Central memory CD4-positive, alpha-beta T cell (primary cell): ENCODE measurements at places on chromosomes 5 and 9.

DNA sequence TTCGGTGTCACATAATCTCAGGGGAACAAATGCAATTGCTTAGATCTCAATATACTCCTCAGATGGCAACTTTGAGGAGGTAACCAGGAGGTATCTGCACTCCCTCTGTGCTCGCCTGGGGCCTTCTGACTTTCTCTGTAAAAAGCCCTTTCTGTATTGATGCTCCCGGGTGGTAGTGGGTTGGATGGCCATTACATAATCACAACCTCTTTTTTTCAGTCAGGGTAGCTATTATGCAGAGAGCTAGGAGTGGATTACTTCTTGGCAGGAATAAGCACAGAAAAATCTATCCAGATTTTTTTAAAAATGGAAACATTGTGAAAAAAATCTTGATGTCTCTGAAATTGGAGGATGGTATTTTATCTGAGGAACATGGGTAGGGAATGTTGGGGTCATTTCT, 116.6 kb downstream of the SH3GL2 start:
- DNase-seq: no peak

DNA sequence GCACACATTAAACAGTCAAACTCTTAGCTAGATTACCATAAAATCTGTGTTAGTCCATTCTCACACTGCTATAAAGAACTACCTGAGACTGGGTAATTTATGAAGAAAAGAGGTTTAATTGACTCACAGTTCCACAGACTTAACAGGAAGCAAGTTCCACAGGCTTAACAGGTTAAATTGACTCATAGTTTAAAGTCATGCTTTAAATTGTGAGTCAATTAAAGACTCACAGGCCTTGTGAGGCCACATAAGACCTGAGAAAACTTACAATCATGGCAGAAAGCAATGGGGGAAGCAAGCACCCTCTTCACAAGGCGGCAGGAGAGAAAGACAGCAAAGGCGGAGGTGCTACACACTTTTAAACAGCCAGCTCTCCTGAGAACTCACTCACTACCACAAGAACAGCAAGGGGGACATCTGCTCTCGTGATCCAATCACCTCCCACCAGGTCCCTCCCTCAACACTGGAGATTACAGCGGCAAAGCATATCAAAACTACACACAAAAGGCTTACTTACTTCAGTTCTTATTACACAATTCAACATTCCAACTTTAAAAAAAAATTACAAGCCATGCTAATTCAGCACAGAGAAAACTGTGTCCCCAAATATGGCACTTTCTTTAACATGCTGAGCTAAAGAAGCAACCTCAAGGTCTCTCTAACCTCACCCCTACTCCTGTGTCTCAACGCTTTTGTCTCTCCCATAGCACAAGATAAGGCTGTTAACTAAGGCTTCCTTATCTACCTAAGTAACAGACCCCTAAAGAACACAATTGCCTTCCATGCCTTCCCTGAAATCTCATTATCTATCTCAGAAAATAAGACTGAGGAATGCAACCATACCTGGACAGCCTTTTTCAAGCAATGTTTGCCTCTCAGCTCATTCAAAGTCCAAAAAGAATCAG, 805.1 kb downstream of the NR2F1-AS1 start:
- no peak for DNase-seq

DNA sequence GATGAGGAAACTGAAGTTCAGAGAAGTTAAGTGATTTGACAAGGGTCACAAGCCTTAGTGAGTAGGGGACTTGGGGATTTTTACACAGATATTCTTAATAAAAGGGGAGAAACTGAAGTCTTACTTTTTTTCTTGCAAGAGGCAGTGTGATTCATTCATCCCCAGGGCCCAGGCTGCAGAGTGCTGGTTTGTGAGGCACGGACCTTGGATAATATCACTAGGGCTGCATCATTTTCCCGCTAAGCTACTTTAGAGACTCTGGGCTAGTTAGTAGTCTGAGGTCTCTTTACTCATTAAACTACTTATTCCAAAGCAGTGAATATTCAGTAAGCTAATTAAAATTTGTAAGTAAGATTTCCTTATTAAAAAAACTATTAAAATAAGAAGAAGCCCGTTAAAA, 195.0 kb downstream of the PBX3 start:
- no peak for DNase-seq

DNA sequence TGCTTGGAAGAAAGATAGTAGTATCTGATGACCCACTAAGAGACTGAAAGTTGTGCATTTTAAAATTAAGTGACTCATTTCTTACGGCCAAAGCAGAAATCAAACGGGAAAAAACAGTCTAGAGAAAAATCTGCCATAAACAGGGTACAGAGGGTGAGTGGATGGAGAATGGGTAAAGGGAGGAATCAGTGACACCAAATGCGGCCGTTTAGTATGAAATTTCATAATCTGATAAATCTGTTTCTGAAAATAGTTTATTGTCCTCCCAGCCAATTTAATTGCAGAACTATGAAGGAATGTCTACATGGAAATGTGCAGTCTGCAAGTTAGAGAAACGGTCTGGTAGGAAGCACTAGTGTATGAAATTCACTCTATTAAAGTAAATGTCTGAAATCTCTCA, 39.5 kb downstream of the ADAMTS12 start:
- no peak for DNase-seq

DNA sequence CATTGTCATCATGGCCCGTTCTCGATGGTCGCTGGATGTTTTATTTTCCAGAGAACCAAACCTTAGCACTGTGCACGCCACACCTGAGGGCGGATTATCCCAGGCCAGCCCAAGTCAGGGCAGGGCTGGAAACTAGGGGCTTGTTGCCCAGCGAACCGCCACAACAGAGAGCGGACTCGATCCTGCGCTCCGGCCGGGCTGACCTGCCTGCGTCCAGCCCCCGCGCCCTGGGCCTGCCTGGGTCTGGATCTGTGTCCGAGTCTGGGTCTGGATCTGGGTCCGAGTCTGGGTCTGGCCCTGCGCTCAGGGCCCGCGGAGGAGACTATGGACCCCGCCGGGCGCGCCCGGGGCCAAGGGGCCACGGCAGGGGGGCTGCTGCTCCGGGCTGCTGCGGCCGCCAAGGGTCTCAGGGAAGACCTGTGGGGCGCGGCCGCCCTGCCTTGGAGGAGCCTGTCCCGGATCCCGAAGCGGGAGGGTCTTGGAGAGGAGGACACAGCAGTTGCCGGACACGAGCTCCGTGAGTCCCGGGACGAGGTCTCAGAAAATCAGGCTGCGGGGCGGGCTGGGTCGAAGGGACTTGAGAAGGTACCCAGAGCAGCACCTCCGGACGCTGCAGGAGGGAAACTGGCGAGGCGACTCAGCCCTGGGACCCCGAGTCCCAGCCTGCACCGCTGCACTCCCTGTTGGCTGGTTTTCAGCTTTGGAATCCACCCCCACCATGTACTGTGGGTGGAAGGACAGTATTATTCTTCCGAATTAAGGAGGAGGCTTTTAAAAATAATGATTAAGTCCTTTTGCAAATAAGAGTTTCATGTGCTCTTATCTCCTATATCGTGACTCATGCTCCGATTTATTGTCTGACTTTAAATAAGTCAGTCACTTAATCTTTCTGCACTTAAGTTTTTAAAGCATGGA, at the start of gene ANKDD1B:
TSS of gene ANKDD1B (plus strand) at position 143 of the 915 bp plus-strand sequence. CDS start at position 325, 182 bp downstream.
- no peak for DNase-seq

DNA sequence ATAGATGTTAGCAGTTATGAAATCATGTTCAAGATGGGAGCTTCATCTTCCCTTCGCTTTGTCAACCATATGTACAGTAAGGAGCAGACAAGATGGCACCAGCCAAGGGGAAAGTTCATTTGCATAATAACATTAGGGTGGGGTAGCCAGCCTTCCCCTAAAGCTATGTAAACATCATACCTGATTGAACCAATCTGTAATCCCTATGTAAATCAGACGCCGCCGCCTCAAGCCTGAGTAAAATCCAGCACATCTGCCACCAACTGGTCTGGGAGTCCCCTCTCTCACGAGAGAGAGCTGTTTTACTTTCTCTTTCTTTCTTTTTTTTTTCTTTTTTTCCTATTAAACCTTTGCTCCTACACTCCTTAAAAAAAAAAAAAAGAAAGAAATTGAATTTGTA, 30.8 kb upstream of the REEP2 start:
- DNase-seq: no peak

DNA sequence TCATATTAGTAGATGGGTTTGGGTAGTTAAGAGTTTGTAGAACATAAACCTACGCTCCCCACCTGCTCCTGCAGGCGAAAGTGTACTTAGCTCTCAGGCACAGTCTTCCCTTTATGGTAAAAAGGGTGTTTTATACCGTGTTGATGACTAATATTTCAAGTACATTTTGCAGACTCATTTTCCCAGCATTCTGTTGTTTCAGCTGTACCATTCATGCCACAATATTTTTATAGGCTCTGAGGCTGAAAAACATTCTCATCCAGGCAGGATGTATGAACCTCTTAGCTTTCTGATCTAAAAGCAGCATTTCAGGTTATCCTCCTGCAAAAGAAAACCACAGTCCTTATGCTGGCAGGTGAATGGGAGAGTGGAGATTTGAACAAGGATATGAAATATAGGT, 231.4 kb downstream of the NR2F1-AS1 start:
- DNase-seq: no peak

DNA sequence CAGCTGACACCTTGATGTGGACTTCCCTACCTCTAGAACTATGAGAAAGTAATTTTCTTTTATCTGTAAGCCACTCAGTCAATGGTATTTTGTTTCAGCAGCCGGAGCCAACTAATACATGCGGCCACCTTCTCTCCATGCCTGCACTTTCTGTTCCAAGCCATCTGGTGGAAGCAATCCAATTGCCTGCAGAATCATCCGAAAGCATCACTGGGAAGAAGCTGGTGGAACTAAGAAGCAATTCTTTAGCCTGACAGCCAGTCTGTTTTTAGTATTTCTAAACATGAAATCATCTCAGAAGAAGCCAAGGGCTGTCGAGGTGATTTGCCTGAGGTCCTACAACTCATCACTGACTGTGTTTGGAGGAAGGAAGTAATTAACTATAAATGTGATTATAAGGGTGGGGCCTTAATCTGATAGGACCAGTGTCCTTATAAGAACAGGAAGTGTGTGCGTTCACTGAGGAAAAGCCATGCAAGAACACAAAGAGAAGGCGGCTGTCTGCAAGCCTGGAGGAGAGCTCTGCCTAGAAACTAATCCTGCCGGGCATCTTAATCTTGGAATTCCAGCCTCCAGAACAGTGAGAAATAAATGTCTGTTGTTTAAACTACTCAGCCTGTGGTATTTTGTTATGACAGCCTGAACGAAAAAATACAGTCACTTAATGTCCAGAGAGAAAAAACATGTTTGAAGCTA, 49.1 kb downstream of the NXNL2 start:
- no peak for DNase-seq

DNA sequence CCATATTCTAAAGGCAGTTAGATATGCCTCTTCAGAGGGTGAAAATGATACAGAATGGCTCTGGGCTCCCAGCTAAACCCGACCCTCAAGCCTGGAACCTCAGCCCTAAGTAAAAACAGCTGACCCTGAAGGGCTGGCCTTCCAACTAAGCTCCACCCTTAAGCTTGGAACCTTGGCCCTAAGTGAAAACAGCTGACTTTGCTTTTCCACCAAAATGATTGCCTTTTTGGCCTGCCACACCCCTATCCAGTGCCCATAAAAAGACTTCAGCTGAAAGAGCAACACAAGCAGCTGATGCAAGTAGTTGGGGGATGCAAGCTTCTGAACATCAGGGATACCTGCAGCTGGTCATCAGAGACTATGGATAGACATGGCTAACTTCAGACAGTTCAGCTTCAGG, 647.4 kb upstream of the SGCD start:
- DNase-seq: no peak

DNA sequence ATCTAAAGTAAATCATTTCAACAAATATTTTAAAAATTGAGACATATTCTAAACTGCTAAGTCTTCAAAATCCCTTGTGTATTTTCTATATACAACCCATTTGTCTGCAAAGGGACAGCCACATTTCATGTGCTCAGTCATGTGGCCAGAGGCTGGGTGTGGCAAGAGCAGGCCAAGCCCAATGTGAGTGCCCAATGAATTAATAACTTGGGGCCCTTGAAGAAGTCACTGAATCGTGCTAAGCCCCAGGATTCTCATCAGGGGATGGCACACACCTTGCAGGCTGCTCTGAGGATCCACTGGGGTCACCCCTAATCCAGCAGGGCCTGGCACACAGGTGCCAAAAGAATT, 78.2 kb upstream of the SMIM23 start:
- DNase-seq: no peak

- no peak for DNase-seq
These were observed 272.7 kb downstream of the ADAMTSL1 start for GRCh38 chr9:18746631-18747030.

- no peak for DNase-seq
These were observed 115.2 kb downstream of the ADAMTS2 start for GRCh38 chr5:179230061-179230461.

DNA sequence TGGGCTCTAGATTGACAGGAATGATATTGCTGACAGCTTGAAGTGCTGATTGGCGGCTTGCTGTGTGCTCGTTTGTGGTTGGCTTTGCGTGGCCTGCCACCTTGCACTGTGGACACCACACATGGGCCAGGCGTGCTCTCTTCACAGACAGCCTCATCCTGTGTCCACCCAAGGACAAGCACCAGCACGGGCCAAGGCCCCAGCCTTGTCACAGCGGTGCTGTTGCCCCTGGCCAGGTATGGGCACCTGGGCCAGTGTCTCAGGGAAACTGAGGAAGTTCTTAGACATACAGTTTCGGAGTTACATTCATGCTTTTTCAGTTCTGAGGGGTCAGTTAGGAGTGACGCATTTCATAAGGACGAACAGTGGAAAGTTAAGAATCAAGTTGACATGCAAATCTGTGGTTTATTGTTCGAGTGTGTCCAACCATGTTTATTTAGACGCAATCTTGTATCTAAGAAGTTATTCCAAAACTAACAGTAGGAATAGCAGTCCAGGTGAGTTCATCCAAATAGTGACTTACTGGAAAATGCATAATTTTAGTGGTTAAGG, 125.9 kb downstream of the EHMT1 start:
- no peak for DNase-seq

DNA sequence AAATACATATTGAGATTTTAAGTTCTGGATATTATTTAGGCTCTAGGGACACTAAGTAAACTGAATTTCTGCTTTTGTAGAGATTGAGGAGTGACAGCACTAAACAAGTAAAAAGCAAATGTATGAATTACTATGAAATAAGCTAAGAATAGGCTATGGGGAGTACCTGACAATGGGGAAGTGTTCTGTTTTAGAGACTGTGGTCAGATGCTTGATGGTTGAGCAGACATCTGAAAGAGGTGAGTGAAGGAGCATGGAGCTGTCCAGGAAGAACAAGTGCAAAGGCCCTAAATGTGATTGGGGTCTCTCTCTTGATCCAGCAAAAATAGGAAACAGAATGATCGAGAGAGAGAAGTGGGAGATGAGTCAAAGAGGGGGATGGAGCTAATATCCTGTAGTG, 111.7 kb downstream of the JAKMIP2 start:
- DNase-seq: no peak

GRCh38 chr9:89010056-89010455, 18.8 kb downstream of the S1PR3 start:
- no peak for DNase-seq

DNA sequence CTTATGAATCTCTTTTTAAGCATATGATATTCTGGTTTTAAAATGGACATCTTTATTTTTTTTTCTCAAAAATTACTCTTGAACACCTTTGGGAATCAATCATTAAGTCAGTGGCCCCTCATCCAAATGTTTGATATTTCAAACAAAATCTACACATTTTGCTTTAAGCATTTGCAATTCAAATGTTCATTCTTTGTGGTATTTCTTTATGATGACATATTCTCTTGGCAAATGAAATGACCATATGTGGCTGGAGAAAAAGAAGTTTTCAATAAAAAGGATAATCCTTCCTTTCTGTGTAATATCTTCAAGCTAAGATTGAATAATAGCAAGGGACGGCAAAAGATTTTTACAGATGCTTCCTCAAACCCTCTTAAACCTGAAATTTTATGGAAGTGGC, 420.8 kb downstream of the MTRR start:
- DNase-seq: no peak

GRCh38 chr9:128384801-128385495, 13.8 kb downstream of the URM1 start:
- DNase-seq: no peak
